ENCODE measurements at places on chromosomes 7 and 10.

DNA sequence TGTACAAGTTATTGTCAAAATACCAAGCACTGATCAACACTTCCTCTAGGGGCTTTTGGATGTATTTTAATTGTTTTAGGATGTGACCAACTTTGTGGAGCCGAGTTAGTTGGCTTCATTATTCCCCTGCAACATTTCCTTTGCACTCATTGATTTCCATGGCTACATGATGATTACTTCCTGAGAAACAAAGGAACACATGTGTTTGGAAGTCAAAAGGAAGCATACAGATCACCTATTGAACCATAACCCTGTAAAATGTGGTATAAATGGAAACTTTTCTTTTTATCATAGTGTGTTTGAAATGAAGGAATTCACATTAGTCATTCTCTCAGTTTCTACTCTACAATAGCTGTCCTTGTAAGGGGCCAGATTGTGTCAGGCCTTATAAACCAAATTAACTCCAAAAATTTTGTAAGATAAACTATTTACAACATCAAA lies 32.2 kb upstream of the EXOC6 start:
- DNase-seq: no peak

DNA sequence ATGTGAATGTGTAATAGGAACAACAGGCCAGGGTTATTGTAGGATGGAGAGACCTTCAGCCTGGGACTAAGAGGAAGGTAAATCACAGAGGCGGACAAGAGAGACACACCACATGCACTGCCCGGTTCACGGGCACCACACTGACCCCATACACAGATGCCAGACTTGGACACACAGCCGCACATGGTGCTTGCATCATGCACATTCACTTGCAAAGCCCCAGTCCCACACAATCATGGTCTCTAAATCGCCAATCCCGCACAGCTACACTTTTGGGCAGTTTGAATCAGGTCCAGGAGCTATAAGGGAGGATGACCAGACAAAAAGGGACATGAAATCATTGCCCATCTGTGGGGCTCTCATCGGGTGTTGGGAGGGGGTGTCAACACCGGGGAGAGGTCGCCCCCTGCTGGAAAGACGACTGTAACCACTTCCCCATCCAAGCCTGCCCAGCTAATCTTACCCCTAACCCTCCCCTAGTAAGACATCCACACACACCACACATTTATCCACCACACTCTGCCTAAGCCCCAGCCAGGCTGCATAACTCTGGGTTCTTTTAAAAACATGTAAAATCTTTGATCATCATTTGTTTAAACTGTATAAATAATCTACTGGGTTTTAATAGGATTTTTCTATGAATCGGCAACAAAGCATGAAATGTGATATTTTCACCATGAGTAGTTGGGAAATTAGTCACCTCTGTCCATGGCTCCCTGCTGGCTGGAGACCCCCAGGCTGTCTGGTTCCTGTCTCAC lies 40.5 kb upstream of the SLF2 start:
- DNase-seq: peak; percentile 88

GRCh38 chr10:88386204-88386788 lies 196.8 kb downstream of the RNLS start:
- DNase-seq: no peak

DNA sequence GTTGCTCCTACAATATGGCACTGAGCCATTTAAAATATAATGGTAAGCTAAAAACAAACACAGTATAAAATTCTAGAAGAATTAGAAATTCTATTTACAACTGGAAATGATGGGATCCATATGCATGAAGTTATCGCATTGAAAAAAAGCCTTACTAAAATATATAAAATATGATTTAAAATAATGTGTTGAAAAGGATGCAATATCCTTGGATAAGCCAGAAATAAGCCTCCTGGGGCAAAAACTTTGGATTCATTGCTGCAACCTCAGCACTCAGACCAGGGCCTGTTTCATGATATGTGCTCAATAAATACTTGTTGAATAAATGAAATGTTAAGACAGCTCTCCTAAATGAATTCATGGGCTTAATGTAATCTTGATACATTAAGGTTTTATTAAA lies 170.2 kb downstream of the SEM1 start:
- no peak for DNase-seq

- DNase-seq: no peak
These were observed at the start of gene KCND2 for GRCh38 chr7:120272701-120273475. KCND2 (plus strand) TSS chr7:120273175.

DNA sequence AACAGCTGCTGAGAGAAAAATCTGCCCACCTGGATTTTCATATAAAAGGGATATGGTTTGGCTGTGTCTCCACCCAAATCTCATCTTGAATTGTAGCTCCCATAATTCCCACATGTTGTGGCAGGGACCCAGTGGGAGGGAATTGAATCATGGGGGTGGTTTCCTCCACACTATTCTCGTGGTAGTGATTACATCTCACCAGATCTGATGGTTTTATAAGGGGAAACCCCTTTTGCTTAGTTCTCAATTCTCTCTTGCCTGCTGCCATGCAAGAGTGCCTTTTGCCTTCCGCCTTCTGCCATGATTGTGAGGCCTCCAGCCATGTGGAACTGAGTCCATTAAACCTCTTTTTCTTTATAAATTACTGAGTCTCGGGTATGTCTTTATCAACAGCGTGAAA lies 20.8 kb upstream of the MKI67 start:
- no peak for DNase-seq

DNA sequence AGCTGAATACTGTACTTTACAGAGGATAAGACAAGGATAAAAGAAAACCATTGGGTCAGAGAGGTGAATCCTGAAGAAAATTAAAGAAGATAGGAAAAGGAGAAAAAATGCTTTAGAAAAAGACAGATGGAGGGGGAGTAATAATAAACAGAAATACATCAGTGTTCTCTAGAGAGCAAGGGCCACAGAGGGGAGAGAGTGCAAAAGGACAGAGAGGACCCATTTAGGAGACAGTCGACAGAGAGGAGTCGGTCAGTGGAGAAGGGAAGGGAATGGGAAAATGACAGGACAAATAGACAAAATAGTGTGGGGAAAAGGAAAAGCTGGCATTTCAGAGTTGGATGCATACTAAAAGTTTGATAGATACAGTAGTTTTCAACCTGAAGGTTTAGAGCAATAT lies 287.0 kb downstream of the DOCK4 start:
- no peak for DNase-seq

Data from SJCRH30 (cell line).